Adipocyte (in vitro differentiated cells): ENCODE measurements at places on chromosomes 6 and 20.
A peak's percentile ranks its signal among the peaks of the same experiment; 100 is the strongest.

GRCh38 chr6:84575264-84575663 lies 189.1 kb downstream of the TBX18 start:
- no peak for DNase-seq

- peak; percentile 31 for DNase-seq
Measured at GRCh38 chr6:138455746-138456400, 43.4 kb downstream of the NHSL1 start.

GRCh38 chr6:153059757-153060156 lies 57.2 kb upstream of the MTRF1L start:
- DNase-seq: peak; percentile 4

DNA sequence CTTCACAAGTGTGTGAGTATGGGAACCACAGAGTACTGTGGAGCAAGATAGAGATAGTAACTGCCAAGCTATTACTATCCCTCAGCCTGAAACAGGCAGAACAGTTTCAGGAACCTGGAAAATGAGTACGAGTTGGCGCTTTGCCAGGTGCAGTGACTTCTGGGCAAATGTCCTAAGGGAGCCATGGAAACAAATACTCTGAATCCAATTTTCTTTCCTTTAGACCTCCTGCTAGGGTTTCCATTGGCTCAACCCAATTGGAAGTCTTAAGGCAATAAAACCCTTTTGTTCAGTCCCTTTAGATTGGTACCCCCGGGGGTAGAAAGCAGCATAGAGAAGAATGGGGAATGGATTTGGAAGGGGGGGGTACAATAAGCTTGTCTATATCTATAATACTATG lies 205.0 kb upstream of the EPHA7 start:
- no peak for DNase-seq

GRCh38 chr20:50915424-50915823 lies 15.8 kb downstream of the ADNP start:
- DNase-seq: peak; percentile 69

DNA sequence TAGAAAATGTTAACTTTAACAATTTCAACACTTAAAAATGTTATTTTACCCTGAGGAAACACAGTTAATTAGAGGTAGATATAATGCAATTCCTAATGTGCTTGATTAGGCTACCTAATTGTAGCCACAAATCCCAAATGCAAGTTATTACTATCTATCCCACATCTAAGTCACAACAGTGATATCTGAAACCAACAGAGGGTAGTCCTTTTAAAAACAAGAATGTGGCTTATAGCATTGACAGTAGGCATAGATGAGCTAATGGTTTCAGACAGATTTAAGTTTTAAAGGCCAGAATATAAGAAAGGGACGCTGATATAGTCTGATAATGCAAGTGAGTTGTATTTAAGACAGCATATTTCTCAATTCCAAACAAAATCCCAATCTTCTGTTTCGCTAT lies 23.0 kb downstream of the PLN start:
- DNase-seq: no peak

GRCh38 chr6:148868314-148868713 lies 121.5 kb downstream of the UST start:
- peak; percentile 74 for DNase-seq

DNA sequence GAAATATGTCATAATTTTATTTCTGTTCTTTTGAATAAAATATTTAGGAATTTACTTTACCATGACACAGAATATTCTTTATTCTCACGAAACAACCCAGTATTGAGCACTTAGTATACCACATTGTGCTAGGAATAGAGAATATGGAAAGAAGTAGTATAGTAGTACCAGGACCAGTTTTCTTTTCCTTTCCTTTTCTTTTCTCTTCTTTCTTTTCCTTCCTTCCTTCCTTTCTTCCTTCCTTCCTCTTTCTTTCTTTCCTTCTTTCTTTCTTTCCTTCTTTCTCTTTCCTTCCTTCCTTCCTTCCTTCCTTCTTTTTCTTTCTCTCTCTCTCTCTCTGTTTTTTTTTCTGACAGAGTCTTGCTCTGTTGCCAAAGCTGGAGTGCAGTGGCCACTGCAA lies 7.5 kb upstream of the PLCB4 start:
- no peak for DNase-seq

DNA sequence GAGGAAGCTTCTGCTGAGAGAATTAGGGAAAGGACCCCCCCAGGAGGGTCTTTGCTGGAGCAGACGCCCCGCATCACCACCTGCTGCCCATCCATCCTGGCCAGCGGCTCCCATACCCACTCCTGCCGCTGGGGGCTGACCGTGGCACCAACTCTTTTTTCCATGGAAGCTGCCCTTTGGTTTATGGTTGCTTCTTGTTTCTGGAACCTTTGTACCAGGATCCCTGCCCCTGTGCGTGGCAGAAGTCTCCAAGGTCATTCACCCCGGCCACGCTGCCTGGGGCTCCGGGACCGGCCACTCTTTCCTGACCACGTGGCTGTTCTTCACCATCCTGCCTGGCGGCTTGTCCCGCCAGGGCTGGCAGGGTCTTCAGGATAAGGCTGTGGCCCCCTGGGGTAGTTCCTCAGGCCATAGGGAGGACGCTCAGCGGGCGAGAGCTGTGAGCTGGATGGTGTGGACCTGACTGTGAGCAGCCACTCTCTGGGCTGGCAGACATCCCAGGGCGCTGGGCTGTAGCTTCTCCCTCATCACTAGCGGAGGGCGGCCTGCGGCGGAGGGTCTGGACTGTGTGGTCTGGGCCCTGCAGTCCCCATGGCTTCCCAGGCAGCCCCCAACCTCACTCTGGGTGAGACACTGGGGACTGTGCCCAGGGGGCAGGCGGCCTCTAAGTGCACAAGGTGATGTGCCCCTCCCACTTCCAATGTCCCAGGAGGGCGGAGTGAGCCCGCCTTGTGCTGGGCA lies 22.8 kb upstream of the RBBP8NL start:
- DNase-seq: no peak

- no peak for DNase-seq
Measured at GRCh38 chr6:100459592-100460184, 5.0 kb downstream of the SIM1 start.

DNA sequence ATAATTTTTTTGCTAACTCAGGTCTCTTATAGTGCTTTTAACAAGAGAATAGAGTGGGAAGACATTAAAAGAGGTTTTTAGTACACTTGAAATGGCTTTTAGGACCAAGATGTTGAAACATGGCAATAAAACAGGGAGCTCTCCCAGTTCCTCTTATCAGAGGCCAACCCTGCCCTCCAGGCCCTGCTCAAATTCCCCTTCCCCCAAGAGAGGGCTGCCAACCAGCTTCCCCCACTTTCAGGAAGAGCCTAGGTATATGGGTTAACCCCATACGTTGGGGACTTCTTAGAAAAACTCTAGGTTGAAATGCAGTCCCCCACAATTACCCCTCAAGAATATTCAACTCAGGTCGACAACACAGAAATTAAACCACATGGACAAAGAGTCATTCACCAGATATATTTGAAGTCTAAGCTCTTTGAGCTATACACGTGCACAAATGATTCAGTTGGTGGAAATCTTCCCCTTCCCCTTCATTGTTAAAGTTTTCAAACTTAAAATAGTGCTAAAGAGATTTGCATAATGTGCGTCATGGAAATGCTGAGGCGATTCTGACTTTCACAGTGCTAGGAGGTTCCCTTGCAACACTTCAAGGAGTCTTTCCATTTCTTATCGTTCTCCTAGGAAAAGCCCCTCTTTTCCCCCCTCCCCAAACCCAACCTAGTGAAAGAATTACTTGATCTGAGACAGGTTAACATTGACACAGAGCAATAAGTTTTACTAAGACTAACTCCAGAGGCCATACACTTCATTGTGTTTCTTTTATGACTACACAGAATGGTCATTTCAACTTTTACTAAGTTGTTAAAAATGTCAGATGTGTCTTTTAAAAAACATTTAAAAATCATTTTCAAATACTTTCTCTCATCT lies 49.8 kb upstream of the ENPP5 start:
- no peak for DNase-seq

GRCh38 chr20:1535420-1536175 lies 21.9 kb downstream of the SIRPD start:
- DNase-seq: no peak

DNA sequence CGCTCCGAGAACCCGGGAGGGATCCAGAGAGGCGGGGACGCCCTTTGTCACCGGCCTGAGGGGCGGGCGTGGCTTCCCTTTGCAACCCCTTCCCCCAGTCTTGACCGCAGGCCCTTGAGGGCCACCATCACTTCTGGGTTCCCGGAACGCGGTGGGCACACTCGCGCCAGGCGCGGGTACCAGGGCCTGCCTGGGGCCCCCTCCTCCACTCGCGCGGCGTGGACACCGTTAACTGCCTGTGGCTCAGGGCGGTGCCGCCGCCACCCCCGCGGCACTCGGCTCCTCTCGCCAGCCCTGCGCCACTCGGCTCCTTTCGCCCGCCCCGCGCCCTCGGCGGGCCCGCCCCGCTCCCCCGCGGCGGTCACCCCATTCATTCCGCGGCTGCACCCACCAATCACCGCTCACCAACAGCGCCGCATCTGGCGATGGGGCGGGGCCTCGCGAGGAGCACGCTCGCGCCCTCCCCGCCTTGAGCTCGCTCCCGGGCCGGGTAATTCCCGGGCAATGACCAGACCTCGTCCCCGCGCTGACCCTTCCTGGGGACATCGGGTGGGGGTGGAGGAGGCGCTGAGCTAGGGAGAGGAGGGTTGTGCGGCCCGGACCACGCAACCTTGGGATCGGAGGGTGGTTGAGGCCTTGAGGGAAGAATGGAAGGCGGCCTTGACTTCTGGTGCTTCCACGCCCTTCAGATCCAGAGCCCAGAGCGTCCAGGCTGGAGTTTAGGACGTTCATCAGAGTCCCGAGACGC lies 10.5 kb upstream of the ELOVL5 start:
- DNase-seq: peak; percentile 99

DNA sequence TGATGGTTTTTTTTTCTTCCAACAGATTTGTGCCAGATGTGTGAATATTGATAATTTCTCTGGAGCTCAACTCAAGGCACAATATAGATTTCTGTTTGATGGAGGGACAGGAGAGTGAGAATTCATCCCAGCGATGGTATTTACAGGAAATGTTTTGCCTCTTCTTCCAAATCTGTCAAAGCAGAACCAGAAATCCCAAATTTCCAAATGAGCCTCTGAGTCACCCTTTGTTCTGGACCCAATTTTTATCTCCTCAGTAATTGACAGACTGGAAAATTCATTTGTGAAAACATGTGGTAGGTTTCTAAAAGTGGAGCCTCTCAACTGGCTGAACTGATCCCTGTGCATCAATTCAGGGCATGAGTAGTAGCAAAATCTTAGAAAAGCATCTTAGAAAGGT lies 223.2 kb upstream of the TSHZ2 start:
- no peak for DNase-seq

DNA sequence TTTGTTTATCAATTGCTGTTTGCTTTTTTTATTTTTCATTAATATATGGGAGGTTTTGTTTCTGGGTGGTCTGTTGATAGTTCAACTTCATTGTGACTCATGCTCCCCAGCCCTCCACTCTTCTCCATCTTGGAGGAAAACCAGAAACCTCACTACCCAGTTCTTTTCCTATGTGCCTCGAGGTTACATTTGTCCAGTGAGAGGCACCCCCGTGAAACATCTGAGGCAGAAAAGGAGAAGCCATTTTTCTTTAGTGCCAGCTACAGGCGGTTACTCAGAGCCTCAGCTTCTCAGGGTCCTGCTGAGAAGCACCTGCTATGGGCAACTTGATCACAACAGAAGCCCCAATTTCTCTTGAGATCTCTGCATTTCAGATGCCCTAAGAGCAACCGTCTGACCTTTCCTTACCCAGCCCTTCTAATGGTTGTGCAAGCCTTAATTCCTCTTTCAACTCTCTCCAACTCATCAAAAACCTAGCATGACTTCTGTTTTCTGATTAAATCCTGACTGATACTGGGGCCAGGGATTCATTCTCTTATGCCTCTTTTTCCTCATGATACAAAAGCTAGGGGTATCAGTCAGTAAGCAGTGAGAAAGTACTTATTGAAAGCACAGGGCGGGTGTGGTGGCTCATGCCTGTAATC lies 144.6 kb downstream of the ELOVL4 start:
- no peak for DNase-seq

DNA sequence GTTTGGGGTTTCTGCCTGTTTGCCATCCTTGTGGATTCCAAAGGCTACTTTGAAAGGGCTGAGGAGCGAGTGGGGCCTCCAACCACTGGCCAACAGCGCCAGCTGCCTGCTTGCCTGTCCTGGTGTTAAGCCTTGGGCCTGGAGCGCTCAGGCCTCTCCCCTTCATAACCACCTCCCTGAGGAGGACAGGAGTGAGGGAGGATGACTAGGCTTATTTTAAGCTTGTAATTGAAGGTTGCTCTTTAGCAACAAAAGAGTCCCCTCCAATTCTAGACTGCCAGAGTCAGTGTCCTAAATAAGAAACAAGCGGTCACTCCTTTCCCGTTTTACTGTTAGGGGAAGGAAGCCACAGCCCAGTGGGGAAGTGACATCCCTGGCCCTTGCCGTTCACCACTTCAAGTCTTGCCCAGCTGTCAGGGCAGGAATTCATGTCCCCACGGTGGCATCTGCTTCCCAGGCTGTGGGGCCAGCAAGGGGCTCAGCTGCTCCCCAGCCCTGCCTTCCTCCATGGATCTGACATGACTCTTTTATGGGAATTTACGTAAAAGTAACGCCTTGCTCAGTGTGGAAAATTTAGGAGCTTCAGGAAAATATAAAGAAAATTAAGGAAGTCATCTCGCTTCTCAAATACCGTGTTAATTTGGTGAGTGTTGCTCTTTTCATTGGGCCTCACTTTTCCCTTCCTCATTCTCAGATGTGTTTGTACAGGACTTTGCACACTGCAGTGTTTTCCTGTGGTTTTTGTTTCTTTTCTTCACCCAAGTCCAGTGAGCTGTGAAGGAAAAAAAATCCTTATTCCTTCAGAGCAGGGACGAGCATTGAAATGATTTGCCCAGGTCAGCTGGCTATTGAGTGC lies 57.8 kb downstream of the SSR1 start:
- no peak for DNase-seq

GRCh38 chr20:47227119-47227518 lies 129.4 kb downstream of the ZMYND8 start:
- DNase-seq: no peak

- no peak for DNase-seq
Measured at GRCh38 chr6:45982280-45983036, 33.2 kb downstream of the CLIC5 start.

DNA sequence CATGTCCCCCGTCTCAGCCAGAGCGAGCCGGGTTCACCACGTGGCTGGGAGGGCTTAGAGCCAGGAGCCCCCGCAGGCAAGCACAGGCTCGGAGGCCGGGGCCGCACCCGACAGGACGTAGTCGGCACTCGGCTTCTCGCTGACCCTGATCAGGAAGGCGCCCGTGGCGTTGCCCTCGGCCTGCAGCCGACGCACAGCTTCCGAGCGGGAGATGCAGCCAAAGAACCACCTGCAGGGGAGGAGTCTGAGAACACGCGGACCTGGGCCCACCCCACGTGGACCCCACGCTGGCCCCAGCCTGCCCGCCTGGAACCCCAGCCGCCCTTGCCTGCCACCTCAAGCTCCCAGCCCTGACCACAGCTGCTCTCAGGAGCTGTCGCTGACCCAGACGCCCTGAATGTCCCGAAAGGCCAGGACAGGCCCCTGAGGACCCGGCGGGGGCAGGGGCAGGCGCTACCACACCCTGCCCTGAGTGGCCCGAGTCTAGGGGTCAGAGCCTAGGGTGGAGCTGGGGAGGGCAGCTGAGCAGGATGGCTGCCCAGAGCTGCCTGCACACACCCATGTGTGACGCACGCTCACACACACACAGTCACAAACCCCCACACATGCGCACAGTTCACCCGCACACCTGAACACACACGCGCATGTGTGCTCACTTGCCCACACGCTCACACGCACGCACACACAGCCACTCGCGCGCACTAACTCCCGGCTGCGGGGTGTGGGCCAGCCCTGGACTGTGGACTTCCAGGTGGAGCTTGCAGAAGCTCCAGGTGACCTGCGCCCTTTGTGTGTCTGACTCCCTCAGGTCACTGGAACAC lies 2.1 kb downstream of the PTK6 start:
- no peak for DNase-seq

GRCh38 chr6:25312034-25312620 lies 33.0 kb downstream of the CARMIL1 start:
- DNase-seq: peak; percentile 93
